Trophoblast cell (in vitro differentiated cells and primary cell): ENCODE measurements at places on chromosomes 12 and 14.

- H3K27me3 ChIP-seq: no peaks in the 10 kb centered on the region
- H3K4me1 ChIP-seq: no peaks in the 10 kb centered on the region
- no peak for DNase-seq
Observed at GRCh38 chr14:88005978-88006851, 1.3 kb downstream of the GPR65 start.

DNA sequence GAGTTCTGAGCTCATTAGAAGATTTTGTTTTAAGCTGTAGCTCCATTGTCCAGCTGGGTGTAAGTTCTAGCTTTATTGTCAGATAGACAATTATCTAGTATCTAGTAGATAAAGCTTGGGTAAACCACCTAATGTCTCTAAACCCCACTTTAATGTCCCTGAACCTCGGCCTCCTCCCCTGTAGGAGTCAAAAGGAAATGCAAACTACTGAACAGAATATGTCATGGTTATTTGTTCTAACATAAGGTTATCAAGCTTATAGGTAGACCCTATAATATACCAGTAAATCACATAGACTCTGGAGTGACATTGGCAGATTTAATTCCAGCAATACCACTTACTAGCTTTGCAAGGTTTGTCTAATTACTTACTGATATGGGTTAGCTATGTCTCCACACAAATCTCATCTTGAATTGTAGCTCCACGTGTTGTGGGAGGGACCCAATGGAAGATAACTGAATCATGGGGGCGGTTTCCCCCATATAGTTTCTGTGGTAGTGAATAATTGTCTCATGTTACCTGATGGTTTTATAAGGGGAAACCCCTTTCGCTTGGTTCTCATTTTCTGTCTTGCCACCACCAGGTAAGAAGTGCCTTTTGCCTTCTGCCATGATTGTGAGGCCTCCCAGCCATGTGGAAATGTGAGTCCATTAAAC, 29.4 kb downstream of the BCAT1 start:
- H3K27me3 ChIP-seq: no peaks in the 10 kb centered on the region
- H3K4me3 ChIP-seq: no peak overlapping the region
- no peaks in the 10 kb centered on the region for H3K36me3 ChIP-seq

DNA sequence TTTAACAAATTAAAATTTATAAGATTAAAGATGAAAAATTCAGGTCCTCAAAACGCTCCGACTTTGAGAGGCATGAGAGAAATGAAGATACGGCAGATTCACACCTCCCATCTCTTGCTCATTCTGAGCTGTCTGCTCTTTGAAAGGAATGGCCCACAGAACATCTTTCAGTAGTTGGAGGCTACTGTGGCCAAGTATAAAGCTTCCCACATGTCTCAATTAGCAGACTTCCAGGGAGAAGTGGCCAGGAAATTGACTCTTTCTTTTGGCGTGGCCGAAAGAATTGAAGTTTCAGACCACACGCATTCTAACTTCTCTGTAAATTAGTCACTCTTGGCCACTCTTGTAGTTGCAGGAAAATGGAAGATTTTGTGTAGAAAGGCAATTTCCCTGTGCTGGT, 129.2 kb downstream of the DIP2B start:
- H3K27me3 ChIP-seq: no peaks in the 10 kb centered on the region
- peaks cover 9% of the 10 kb centered on the region for H3K4me1 ChIP-seq
- no peak overlapping the region for H3K27ac ChIP-seq
- DNase-seq: no peak

DNA sequence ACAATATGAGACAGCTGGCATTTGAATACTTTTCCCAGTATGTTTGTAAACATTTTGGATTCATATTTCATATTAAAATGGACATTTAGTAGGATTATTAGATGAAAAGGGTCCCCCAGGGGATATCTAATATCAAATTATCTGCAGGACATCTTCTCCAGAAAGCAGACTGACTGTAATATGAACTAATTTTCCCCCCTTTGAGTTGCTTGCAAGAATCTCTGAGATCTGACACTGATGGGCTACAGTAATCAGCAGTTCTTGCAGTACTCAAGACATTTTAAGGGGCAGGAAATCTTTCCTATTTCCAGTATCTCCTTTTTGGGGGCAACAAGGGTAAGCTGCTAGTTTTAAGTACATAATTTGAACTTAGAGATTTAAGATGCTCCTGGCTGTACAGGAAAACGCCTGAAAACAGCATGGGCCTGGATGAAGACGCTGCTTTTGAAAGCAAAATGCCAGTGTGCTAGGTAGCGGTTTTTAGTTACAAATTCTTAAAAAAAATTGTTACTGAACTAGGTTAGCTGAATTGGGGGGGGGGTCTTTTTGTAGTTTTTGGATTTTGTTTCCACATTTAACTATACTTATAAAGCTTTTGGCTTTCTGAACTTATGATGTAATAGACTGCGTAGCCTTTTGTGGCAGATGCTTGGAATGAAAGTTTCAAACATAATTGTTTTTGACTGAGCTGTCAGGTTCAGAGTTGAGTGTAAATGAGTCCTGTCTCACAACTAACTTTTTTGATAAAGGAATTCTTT, 2.2 kb downstream of the FRMD6 start:
- no peaks in the 10 kb centered on the region for H3K27me3 ChIP-seq
- no peak overlapping the region for H3K27ac ChIP-seq
- H3K36me3 ChIP-seq: peaks cover 5% of the 10 kb centered on the region

- no peak overlapping the region for H3K4me3 ChIP-seq
- no peak overlapping the region for H3K27ac ChIP-seq
- H3K4me1 ChIP-seq: no peaks in the 10 kb centered on the region
Observed at GRCh38 chr14:103746701-103747100, 31.1 kb downstream of the ZFYVE21 start.

- no peak for DNase-seq
- H3K27ac ChIP-seq: no peak overlapping the region
- no peaks in the 10 kb centered on the region for H3K27me3 ChIP-seq
- no peaks in the 10 kb centered on the region for H3K4me1 ChIP-seq
- H3K4me3 ChIP-seq: no peak overlapping the region
Observed at GRCh38 chr12:66633676-66634075, 45.2 kb downstream of the GRIP1 start.
